Panc1 (cell line): ENCODE measurements at places on chromosomes 16 and 17. TPM values are rescaled to one million over a fixed set of nuclear protein-coding genes. Genes with fewer than 3 reads are reported as not detected.

TSPAN10 gene
- total RNA-seq = 4.8 TPM

- peaks cover 30% of the 10 kb centered on the region for H3K4me1 ChIP-seq
- H3K4me3 ChIP-seq = no peak overlapping the region
- H3K27ac ChIP-seq = 0 out of 2 replicates have a peak overlapping the region, but pooled peaks have one; percentile 23
- no peak for DNase-seq
These were observed 4.3 kb downstream of the CENPX start for GRCh38 chr17:82018152-82018988.

TNFRSF17 gene
- not detected for total RNA-seq

DNA sequence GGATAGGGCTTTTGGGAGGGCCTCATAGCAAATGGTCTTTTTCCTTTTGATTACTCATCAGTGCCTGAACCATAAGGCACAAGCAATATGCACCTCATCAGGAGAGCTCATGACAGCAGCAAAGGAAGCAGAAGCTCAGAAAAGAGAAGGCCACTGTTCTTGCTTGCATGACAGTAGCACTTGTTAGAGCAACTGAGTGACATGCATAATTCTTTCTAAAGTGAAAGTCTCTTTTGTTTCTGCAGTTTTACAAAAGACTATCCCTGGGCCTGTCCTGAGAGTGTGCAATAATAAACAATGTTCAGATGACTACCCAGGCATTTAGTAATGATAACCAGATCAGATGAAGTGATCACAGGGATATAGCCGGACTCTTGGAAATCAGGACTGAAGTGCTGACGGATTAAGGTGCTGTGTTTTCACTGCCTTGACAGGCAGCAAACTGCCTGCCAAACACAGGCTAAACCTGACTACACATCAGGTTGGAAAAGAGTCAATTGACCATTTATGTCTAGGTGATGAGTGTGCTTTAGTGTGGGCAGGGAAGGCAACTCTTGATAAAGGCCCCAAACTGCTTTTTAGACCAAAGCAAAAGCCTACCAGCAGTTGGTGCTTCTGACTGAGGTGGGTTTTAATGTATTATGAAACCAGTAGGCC lies 1860.3 kb downstream of the TP53TG3F start:
- H3K4me3 ChIP-seq = no peak overlapping the region
- H3K27ac ChIP-seq = no peak overlapping the region
- no peaks in the 10 kb centered on the region for H3K36me3 ChIP-seq
- no peaks in the 10 kb centered on the region for H3K27me3 ChIP-seq
- no peak for DNase-seq

DNA sequence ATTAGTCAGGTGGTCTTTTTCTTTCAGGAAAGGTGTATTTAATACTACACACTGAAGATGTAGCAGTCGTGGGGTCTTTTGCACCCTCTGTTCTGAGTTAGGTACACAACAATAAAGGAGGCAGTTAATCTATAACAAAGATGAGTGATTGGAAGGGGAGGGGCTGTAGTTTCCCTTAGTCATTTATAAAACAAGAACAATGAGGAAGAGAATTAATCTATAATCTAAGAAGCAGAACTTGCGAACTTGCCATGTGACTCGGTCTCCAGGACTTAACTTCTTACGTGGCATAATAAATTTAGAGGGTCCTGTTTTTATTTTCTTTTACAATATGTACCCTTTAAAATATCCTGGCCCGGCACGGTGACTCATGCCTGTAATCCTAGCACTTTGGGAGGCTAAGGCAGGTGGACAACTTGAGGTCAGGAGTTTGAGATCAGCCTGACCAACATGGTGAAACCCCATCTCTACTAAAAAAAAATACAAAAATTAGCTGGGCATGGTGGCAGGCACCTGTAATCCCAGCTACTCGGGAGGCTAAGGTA lies 8.6 kb upstream of the APPBP2 start:
- H3K4me1 ChIP-seq = no peaks in the 10 kb centered on the region
- no peak overlapping the region for H3K4me3 ChIP-seq
- H3K27me3 ChIP-seq = no peaks in the 10 kb centered on the region
- no peak overlapping the region for H3K27ac ChIP-seq

DNA sequence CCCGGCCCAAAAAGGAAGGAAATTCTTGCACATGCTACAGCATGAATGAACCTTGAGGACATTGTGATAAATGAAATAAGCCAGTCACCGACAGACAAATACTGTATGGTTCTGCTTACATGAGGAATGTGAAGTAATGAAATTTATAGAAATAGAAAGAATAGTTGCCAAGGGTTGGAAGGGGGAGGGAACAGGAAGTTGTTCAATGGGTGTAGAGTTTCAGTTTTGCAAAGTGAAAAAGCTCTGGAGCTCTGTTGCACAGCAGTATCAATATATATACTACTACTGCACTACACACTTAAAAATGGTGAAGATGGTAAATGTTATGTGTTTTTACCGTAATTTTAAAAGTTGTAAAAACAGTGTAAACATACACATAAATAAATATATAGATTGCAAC lies 43.7 kb downstream of the PKD1L3 start:
- no peak overlapping the region for H3K4me3 ChIP-seq
- H3K4me1 ChIP-seq = no peaks in the 10 kb centered on the region
- no peaks in the 10 kb centered on the region for H3K36me3 ChIP-seq
- DNase-seq = no peak
- H3K27ac ChIP-seq = no peak overlapping the region
- no peaks in the 10 kb centered on the region for H3K27me3 ChIP-seq

DNA sequence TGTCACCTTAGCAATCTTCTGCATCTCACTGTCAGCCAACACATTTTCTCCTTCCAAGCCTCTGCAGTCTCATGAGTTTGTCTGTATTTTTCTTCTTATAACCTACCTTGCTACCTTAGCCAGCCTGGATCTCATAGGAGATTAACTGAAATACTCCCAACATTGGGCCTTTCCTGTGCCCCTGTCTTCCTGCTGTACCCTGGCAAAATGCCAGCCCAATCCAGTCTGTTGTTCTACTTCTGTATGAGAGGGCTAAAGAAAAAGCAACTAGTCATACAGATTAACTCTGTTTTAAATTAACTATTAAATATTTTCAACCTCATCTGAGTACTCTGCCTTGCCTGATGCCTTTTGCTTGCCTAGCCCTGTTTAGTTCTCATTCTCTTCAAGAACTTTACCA lies 18.4 kb downstream of the GOSR1 start:
- H3K27me3 ChIP-seq = no peaks in the 10 kb centered on the region
- peaks cover 50% of the 10 kb centered on the region for H3K36me3 ChIP-seq
- H3K4me1 ChIP-seq = no peaks in the 10 kb centered on the region
- H3K4me3 ChIP-seq = no peak overlapping the region
- no peak overlapping the region for H3K27ac ChIP-seq

DNA sequence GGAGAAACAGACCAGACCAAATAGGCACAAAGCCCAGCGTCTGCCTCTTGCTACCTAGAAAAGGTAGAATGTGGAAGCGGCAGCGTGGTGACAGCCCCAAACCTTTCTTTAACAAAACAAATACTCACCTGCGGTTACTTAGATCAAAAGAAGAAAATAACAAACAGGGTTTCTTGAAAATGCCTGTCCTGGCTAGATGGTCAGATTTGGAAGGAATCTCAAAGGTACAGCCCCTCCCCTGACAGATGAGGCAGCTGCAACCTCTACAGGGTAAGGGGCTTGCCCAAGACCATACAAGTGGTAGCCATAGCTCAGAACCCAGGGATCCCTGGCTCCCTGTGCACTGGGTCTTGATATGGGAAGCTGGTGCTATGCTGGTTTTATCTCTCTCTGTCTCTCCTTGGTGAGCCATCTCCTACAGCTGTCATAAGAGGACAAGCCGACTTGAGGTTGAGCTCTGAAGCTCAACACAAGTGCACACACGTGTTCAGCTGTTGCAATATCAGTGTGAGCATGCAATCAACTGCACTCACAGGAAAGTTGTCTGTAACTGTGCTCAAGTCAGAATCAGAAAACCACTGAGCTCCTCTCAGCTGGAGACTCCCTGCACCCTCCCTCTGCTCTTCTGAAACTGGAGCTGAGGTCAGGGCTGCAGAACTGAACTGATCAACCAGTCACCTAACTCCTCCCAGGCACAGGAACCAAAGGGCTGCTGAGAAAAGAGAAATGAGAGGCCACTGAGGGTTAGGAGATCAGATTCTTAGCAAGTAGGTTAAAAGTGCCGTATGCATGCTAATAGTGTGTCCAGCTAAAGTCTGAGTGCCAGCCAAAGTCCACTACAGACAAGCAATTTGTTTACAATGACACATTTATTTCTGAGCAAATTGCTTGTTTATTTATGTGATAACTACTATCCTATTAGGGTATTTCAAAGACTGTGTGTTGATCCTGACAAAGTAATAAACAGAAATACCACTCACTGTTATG lies 6.1 kb upstream of the RNF157 start:
- no peaks in the 10 kb centered on the region for H3K36me3 ChIP-seq
- peaks cover 2% of the 10 kb centered on the region; the same call in 1 of the 2 replicates for H3K27me3 ChIP-seq
- no peak for DNase-seq

SLC5A10 gene
- not detected for total RNA-seq

TMEM95 gene
- not detected for total RNA-seq

DNA sequence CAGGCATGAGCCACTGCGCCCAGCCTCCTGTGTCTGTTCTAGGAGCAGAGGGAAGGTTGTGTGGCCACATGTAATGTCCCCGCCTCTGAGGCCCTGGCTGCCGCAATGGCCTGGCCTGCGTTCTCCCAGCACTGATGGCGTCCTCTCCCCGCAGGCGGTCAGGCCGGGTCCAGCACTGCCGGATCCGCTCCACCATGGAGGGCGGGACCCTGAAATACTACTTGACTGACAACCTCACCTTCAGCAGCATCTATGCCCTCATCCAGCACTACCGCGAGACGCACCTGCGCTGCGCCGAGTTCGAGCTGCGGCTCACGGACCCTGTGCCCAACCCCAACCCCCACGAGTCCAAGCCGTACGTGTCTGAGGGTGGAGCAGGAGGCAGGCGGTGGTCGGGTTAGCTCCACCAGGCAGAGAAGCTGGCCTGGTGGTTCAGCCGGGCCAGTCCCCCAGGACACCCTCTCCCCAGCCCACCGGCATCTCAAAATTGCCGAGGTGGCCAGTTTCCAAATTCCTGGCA lies 100.8 kb downstream of the SDR42E1 start:
- H3K27me3 ChIP-seq = no peaks in the 10 kb centered on the region
- no peak for DNase-seq
- H3K36me3 ChIP-seq = no peaks in the 10 kb centered on the region
- H3K4me1 ChIP-seq = no peaks in the 10 kb centered on the region

GRCh38 chr17:2190014-2190413 lies 113.6 kb downstream of the SMG6 start:
- H3K4me1 ChIP-seq = no peaks in the 10 kb centered on the region
- no peak overlapping the region for H3K4me3 ChIP-seq
- H3K27me3 ChIP-seq = no peaks in the 10 kb centered on the region
- H3K36me3 ChIP-seq = no peaks in the 10 kb centered on the region; the same call in 1 of the 2 replicates

DNA sequence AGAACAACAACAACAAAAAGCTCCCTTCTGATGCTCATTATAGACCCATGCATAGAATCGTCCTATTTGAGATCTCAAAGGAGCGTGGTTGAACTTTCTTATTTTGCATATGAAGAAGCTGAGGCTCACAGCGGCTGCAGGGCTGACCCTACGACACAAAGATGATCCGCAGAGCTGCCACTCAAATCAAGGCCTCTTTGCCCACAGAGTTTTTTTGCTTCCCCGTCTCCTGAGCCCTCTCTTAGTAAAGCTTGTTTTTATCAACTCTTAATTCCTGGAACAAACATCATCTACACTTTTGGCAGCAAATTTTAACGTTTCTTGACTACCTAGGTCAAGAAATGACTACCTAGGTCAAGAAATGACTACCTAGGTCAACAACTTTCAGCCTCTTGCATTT lies 73.7 kb downstream of the C16orf95 start:
- no peak for DNase-seq
- H3K27ac ChIP-seq = no peak overlapping the region
- H3K27me3 ChIP-seq = no peaks in the 10 kb centered on the region; the same call in 1 of the 2 replicates
- no peak overlapping the region for H3K4me3 ChIP-seq
- H3K36me3 ChIP-seq = no peaks in the 10 kb centered on the region

DNA sequence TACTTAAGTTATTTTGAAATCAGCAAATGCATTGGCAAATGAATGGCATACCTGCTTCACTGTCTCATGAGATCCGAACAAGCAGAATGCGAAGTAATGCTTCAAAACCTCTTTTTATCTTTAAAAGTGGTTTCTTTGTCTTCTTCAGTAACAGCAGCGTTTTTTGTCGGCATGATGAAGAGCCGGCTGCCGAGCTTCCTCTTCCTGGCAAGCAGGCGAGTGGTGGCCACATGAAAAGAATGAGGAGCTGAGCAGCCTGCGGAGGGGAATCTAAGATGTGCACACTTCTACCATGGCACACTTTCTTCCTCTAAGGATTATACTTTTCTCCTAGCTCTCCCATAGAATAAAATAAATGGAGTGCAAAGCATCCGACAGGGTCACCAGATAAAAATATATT lies 42.4 kb upstream of the AKTIP start:
- no peak overlapping the region for H3K4me3 ChIP-seq
- peaks cover 4% of the 10 kb centered on the region; the same call in 1 of the 2 replicates for H3K27me3 ChIP-seq
- H3K36me3 ChIP-seq = no peaks in the 10 kb centered on the region
- DNase-seq = no peak

- H3K36me3 ChIP-seq = no peaks in the 10 kb centered on the region
- H3K4me3 ChIP-seq = no peak overlapping the region
- DNase-seq = no peak
- no peak overlapping the region for H3K27ac ChIP-seq
- H3K27me3 ChIP-seq = no peaks in the 10 kb centered on the region
- H3K4me1 ChIP-seq = no peaks in the 10 kb centered on the region
These were observed 624.5 kb downstream of the TOX3 start for GRCh38 chr16:51922476-51922875.

TLCD1 gene
- total RNA-seq = 55.7 TPM

DNA sequence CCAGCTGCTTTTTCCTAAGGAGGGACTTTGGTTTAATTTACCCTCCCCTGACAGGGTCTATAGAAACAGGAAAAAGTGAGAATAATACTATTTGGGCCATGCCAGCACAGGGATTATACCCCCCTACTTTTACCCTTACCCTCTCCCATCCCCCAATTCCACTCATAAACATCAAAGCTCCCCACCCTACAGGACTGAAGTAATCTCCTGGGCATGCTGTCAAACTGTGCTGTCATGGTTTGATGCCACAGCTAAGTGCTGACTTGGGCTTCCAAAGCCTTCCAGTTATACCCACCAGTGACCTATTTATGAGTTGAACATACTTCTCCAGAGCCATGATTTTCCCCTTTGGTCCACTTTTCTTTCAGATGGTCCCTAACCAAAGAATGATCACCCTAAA lies 12.8 kb downstream of the PHF12 start:
- H3K27me3 ChIP-seq = no peaks in the 10 kb centered on the region
- H3K4me3 ChIP-seq = no peak overlapping the region
- no peak for DNase-seq

GRCh38 chr17:81086789-81087551 lies 52.0 kb downstream of the BAIAP2 start:
- no peak for DNase-seq
- peaks cover 3% of the 10 kb centered on the region; the same call in 1 of the 2 replicates for H3K4me1 ChIP-seq
- H3K36me3 ChIP-seq = peaks cover 5% of the 10 kb centered on the region; the same call in 1 of the 2 replicates
- H3K4me3 ChIP-seq = no peak overlapping the region
- no peaks in the 10 kb centered on the region for H3K27me3 ChIP-seq
- H3K27ac ChIP-seq = no peak overlapping the region

DNA sequence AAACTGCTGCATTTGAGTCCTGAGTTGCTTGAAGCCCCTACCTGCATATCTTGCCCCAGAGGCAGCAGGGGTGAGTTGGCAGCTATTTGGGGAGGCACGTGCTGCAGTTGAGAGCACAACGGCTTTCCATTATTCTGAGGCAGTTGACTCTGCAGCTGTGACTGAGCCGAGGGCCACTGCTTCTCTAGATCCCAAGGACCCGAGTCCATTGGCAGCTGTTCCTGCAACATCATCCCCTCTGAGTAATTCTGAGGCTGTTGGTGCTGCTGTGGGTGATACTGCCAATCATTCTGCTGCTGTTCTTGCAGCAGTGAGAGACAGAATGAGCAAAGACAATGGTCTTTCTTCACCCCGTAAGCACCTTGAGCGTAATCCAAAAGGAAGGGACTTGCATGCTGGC lies 12.7 kb downstream of the TERF2IP start:
- no peak overlapping the region for H3K27ac ChIP-seq
- no peaks in the 10 kb centered on the region for H3K4me1 ChIP-seq
- no peak for DNase-seq
- peaks cover 2% of the 10 kb centered on the region; the same call in 1 of the 2 replicates for H3K36me3 ChIP-seq
